ENCODE measurements at places on chromosomes 6 and 20.

GRCh38 chr6:37283268-37283667 is 25.3 kb upstream of the TMEM217 start:
- no peak for DNase-seq

DNA sequence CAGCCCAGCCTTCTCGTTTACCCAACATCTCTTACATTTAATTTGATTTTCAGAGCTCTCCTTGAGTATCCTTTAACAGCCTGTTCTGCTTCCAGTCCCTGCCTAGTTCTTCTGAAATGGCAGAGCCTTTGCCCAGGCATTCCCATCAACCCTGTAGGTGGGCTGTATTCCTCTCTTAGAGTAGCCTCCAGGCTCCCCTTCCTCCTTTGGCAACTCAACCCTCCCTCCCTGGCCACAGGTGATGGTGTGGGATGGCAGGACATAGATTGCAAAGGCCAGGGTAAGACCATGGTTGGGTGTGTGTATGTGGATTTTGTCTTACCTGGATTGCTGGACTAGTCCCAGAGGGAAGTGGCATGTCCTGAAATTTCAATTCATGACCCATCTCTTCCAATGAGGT is 125.4 kb downstream of the F13A1 start:
- DNase-seq = no peak

GRCh38 chr20:33812152-33812849 is 1.2 kb downstream of the CHMP4B start:
- peak; percentile 95 for DNase-seq

DNA sequence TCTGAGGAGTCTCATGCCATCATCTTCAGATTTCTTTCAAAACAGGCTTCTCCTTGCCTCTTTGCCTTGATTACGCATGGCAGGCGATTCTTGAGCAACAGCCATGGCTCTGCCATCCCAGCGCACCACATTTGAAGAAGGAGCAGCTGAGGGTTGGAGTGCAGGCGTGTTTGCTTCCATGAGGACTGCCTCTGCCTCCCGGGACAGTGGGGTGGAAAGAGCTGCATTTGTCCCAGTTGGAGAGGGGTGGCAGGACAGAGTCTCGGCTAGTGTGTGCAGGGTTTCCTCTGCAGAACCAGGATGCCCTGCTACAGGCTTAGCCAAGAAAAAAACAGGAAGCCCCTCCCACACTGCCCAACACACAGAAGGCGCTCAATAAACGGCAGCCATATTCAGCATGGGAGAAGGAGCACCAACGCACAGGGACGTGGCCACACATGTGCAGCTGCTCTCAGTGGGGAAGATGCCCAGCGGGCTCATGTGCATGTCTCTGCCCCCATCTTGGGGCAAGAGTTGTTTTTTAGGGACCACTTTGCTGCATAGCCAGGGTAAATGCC is 36.6 kb downstream of the IRF4 start:
- no peak for DNase-seq

- no peak for DNase-seq
These were observed 197.2 kb upstream of the SUPT3H start for GRCh38 chr6:45574885-45575284.
